ENCODE measurements at places on chromosomes 2 and 18.

DNA sequence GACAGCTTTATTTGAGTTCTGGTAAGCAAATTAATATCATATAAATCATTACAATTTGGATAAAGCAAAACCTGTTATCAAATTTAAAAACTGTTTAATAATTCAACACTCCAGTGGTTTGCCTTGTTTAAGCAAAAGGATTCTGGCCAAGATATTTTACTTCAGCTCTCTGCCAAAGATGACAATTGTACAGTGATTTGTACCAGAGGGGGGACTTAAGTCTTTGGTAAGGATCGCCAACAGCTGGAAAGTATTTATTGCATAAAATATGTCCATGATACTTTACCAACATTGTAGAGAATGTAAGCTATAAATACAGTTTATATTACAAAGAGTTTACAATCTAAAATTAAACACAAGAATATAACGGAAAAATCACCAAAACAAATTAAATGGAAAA, 13.8 kb downstream of the PREPL start:
- no peak for DNase-seq

DNA sequence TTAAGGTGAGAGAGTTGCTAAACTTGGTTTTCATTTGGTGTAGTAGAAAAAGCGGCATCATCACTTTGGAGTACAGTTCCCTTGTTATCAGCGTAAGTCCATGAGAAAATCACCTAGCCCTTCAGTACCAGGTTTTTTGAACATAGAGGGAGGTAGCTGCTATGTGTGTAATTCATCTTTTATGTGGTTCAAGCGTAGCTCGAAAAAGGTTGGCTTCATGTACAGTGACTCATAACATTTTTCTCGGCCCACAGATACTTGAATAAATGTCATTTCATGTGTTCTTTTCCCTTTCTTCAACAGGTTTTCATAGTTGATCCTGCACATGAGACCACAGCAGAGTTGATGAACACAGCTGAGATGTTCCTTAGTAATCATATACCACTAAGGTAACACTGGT, 43.6 kb downstream of the UGGT1 start:
- no peak for DNase-seq

- DNase-seq: no peak
Observed at GRCh38 chr2:24822049-24822706, 29.0 kb downstream of the CENPO start.

DNA sequence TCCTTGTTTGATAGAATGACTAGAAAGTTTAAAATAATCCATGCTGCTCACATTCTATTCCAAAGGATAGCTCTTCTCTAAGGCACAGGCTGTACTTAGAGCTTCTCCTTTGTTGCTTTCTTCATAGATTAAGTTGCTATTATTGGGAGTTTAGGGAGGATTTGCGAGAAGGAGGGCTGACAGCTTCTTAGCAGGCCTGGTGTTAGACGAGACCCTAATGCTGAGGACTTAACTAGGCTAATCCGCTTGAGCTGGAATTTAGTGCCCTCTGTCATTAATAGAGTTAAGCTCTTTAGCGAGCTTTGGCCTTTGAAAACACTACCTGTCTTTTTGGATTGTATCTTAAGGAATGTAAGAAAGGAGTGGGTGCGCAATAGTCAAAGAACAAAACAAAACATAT, 81.3 kb downstream of the MOGAT1 start:
- no peak for DNase-seq

DNA sequence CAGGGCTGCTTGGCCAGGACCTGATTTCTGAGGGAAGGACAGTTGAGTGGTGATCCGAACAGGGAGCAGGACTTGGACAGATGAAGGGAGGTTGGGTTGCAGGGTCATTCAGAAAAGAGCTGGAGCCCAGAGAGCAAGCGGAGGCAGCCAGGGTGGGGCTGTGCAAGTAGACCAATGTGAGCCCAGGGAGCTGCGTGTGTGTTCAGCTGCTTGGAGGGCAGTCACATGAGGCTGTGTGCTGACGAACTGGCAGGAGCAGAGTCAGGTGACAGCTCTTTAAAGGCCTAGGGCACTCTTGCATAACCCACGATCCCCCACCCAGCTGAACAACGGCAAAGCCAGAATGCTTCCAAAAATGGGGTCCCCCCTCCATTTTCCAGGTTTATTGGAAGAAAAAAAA, 4.6 kb upstream of the MLPH start:
- no peak for DNase-seq

DNA sequence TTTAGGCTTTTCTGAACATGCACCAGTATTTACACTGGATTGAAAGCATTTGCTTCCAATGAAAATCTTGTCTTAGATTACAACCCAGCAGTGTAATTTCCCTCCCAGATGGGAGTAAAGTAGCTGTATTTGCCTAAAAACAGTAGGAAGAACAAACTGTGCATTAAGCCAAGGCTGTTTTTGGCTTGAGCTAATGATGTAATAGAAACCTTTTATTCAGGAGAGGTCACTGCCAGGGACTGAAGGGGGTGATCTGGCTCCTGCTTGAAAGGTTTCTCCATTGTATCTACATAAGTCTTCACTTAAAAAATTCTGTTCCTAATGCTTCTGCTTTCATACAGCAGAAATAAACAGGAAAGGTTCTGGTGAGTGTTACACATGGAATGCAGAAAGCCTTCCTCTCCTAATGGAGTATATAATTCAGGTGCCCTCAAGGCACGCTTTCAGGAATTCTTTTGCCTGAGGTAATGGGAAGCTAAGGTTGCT, 74.4 kb downstream of the MEIS1 start:
- DNase-seq: no peak

GRCh38 chr2:133054297-133054696, 384.3 kb upstream of the LYPD1 start:
- no peak for DNase-seq

- no peak for DNase-seq
Observed at GRCh38 chr2:236417150-236417549, 152.5 kb upstream of the ACKR3 start.

DNA sequence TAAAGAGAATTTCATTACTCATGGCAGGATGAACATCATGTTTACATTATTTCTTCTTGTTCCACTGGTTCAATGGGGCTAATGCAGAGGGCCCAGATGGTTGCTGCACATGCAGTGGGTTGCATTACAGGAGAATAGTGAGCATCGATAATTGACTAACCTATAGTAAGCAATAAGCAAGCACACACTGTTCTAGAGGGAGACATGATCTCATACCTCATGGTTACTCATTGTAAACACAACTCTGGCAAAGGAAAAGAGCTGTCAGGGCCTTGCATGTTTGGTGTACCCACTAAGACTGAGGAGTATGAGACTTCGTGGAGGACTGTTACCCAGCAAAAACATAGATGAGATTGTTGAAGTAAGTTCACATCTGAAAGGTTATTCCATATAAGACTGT, 885.6 kb upstream of the VRK2 start:
- DNase-seq: no peak

- DNase-seq: no peak
Observed at GRCh38 chr18:43277164-43277600, at the start of gene SYT4. Gene SYT4, minus strand, starts transcription at chr18:43277490. Its CDS starts 209 bp downstream, at chr18:43277281.

- no peak for DNase-seq
Observed at GRCh38 chr2:34239511-34239910, 640.4 kb upstream of the FAM98A start.

DNA sequence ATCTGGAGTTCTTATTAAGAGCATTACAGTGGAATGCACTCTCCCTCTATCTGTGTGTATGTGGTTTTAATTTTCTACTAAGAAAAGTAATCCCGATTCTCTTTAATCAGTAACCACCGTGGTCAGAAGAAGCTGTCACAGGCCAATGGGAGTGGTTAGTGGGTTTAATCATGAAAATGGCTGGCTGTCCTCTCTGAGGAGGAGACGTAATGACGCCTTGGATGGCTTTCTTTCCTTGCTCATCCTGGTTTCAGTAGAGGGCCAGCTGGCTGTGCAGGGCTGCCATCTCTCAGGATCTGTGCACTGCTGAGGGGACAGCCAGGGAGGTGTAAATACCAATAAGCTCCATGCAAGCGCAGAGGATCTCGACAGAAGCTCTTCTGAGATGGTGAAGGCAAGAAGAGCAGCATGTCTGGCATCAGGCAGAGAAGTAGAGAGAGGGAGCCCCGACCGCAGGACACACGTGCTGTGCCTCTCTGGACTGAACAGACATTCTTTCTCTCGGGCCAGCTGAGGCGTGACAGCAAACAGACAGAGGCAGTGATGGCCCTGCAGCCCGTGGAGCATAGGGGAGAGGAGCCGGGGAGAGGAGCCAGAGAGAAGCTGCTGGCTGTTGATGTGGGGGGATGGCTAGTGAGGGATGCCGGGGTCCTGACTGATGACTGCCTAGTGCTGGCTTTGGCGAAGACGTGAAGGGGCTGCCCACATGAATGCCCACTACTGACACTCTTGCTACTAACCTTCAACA, 65.1 kb upstream of the DAPL1 start:
- DNase-seq: no peak

DNA sequence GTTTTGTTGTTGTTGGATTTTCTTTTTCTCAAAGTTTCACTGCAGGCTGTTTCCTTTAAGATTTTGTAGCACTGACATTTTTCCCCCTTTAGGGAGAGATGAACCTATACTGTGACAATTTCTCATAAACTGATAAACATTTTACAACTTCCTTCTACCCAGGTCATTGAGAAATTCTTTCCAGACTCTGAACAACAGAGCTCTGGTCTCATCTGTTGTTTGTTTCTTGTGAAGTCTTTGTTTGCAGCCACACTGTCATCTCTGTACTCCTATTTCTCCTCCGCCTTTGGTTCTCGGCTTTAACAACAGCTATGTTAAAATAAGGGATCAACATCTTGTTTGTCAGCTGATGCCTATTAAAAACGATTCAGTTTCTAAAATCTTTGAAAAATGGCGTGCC, 167.6 kb downstream of the VWC2L start:
- DNase-seq: no peak

DNA sequence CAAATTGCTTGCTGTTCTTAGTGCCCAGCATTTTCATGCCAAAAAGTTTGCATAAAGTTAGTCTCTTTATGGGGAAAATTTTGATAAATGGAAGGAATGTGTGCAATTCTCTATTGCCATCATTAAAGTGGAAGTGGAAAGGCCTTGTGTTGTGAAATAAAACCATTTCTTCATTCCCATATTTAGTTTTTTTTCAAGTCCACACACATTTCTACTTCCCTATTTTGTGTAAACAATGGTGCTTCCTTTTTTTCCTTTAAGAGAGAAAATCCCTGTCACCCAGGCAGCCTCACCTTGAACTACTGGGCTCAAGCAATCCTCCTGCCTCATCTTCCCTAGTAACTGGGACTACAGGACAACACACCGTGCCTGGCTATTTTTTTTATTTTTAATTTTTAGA, 42.3 kb upstream of the NCOA1 start:
- DNase-seq: no peak

DNA sequence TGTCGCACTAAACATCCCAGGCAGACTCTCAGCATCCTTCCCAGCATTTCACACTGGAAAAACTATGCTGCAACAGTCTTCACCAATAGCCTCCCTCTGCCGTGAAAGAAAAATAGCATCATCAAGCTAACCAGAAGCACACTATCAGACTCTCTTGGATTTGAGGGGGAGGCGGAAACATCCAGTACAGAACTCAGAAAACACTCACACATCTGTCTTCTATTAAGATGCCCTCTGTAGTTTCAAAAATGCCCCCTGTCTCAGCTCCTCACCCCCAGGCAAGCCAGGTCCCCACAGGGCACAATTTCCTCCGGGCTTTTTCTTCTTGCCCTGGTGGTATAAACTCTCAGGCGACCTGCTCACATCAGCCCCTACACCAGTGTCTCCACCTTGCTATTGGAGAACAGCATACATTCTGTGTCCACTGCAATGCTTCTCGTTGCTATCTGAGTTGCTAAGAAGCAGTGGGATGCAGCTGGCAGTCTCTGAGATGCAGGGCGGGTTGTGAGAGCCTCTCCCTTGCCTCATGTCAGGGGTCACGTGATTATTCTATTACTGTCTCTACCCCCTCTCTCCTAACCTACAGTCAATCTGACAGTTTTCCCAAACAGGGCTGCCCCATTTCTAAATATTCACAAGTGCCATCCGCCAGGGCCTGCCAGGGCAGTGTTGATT, 189.9 kb downstream of the INO80D start:
- no peak for DNase-seq

- DNase-seq: no peak
Observed at GRCh38 chr18:11570073-11570588, 39.3 kb upstream of the SLC35G4 start.

GRCh38 chr2:3142210-3142609, 235.4 kb downstream of the EIPR1 start:
- DNase-seq: no peak

- no peak for DNase-seq
Observed at GRCh38 chr2:107812006-107812405, 14.7 kb upstream of the RGPD4 start.

DNA sequence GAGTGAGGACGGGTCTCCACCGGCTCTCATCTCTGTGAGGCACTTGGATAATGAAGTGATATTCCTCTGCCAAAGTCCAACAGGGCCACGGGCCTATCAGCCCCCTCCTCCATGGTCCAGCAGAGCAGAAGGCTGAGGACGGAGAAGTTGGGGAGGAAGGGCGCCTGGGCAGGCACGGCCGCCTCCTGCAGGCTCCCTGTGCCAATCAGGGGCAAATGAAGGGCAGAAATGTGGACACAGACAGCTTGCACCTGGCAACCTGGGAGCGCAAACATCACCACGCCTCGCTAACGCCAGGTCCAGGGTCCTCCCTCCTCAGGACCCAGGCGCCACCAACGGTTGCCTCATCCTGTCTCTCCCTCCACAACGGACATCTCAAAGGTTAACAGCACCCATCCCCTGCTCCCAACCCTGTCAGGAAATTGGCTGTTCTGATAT, 24.3 kb downstream of the SMAD7 start:
- no peak for DNase-seq

DNA sequence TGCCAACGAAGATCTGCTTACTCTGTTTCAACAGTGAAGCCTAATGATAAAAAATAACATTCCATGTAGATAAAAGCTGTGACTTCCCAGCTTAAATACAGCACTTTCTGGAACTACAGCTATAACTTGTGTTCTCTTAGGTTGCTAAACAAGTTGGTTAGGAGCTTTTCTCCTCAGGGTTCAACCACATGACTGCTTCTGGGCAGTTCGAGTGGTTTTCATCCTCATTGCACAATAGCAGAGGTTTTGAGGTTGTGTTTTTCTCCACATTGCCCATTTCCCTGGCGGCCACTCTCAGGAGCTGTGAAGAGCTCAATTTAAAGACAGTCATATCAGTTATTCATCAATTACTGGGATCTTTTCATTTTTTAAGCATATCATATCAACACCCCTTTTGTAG, 102.2 kb upstream of the CYP1B1 start:
- no peak for DNase-seq

GRCh38 chr2:226978300-226978699, 142.4 kb downstream of the RHBDD1 start:
- no peak for DNase-seq
